ENCODE measurements at places on chromosomes 6 and 20.

DNA sequence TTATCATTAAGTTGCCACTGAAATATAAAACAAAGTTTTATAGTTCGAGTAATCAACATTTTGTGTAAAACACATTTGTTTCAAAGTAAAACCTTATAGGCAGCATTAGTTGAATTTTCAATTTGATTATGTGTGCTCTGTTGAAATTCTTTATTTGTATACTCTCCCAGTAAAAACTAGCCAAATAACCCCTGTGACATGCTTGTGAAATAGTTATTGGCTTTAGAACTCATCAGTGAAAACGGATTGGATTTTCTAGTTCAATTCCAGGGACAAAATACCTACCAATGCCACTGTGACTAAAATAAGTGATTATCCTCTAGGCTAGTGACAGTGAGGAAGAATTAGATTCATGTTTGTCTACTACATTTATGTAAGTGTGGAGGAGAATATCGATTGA lies 212.9 kb downstream of the TMEM200A start:
- no peak for DNase-seq

DNA sequence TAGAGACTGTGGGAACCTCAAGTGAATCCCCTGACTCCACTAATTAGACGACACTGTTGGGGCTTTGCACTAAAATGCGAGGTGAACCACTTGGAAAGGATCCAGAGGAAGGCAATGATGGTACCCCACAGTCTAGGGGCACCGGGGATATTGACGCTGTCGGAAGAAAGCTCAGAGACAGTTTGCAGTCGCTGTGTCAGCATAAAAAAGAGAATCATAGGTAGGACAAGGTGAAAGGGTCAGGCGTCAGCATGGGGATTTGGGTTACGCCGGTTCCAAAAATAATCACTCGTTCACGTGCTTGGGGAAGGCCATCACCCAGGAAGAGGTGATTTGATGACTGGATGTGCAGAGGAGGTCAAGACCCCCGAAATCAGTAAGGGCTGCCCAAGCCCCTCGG lies 598.0 kb upstream of the NOX3 start:
- no peak for DNase-seq

GRCh38 chr20:6829510-6830116 lies 62.1 kb downstream of the BMP2 start:
- no peak for DNase-seq

DNA sequence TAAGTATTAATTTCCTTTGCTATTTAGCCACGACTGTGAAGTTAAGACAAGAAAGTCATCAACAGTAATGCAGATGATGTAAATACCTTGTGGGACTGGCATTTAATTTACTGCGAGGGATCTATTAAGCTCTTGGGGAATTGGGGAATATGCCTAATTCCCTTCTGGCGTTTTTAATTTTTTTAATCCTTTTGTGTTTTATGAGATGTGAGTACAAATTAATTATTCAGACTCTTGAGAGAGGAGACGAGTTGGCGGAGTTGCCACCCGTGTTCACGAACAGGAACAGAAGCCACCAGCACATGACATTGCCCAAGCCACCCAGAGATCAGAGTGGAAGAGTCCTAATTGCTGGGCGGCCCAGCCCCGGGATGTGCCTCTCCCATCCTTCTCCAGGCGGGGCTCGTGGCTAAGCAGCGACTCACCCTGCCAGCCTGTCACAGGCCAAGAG lies 533 bp upstream of the CRYBG1 start:
- no peak for DNase-seq

- peak; percentile 88 for DNase-seq
These were observed 202.7 kb downstream of the CLIC5 start for GRCh38 chr6:45812922-45813321.
